ENCODE measurements at places on chromosomes 7 and 10. TPM values are rescaled to one million over a fixed set of nuclear protein-coding genes. Genes with fewer than 3 reads are reported as not detected.

Gene TMEM229A
- total RNA-seq: not detected

Gene VGF
- total RNA-seq: 0.32 TPM

Gene FEZF1
- total RNA-seq: not detected

Gene DGKB
- not detected for total RNA-seq

Gene HIBADH
- 63.4 TPM for total RNA-seq

Gene TYSND1
- total RNA-seq: 10.5 TPM

Gene ATOH7
- not detected for total RNA-seq

Gene GPR37
- total RNA-seq: 1.2 TPM

Gene DNA2
- total RNA-seq: 15.2 TPM

Gene GNA12
- total RNA-seq: 14.6 TPM

Gene GBX1
- total RNA-seq: not detected

Gene TAS2R3
- total RNA-seq: 0.76 TPM

Gene DNAAF5
- total RNA-seq: 15.9 TPM

Measured in epithelial cell of umbilical artery (primary cell).